Stimulated activated CD8-positive, alpha-beta memory T cell treated with anti-CD3 and anti-CD28 coated beads, Interleukin-7, amount 100 ng/mL, for 4 hours (primary cell): ENCODE measurements at places on chromosomes 6 and 20.

GRCh38 chr6:1091900-1092299, 220.0 kb upstream of the FOXQ1 start:
- no peak for DNase-seq

GRCh38 chr20:52612046-52612632, 360.0 kb upstream of the TSHZ2 start:
- no peak for DNase-seq

GRCh38 chr6:5752391-5752680, 254.4 kb downstream of the NRN1 start:
- DNase-seq, result no peak

- DNase-seq, result no peak
Observed at GRCh38 chr6:79277109-79277508, 42.6 kb upstream of the HMGN3 start.

DNA sequence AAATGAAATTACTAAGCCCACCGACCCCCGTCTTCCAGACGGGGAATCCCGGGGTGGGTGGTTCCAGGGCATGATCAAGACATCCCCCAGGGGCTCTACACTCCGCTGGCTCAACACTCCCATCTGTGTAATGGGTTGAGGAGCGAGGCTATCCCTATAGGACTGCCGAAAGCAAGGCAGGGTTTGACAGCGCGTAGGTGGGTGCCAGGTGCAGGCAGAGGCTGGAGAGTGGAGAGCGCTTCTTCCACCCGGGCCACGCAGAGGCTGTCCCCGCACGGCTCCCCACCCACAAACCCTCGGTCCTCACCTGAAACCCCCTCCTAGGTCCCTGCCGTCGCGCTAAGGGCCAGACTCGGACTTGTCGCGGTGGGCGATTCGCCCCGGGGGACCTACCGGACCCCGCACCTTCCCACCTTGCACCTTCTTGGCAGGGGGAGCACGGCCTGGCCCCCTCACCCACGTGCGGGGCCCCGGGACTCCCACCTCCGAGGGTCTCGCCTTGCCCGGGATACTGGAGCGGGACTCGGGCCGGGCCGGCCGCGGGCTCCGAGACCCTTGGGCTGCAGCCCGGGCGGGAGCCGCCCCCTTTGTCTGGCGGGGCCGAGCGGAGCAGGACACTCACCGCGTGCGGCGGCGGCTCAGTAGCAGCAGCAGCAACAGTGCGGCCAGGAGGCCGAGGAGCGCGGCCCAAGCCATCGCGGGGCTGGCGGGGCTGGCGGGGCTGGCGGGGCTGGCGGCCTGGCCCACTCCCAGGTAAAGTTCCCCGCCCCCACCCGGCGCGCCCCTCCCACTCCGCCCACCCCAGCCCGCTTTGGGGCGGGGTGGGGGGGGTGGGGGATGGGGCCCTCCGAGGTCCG, at the start of gene PTGIS:
Gene PTGIS (minus strand): TSS at position 717 of the 857 bp plus-strand sequence. CDS start 21 bp downstream, at position 696.
- no peak for DNase-seq

DNA sequence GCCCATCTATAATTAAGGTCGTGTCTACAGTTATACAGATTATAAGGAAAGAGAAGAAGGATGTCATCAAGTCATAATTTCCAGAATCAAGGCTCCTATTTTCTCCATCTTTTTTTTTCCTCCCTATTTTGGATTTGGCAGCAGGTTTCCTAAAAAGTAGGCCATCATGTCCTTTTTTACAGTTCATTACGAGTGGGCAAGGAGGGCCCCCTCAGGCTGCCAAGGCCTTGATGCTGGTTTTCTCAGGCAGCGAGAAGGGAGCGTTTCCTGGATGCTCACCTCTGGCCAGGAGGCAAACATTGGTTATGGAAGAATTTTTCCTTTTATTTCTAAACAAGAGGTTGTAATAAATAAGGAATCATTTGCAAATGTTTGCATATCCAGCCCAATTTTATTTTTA, 414.6 kb downstream of the DHX35 start:
- no peak for DNase-seq

DNA sequence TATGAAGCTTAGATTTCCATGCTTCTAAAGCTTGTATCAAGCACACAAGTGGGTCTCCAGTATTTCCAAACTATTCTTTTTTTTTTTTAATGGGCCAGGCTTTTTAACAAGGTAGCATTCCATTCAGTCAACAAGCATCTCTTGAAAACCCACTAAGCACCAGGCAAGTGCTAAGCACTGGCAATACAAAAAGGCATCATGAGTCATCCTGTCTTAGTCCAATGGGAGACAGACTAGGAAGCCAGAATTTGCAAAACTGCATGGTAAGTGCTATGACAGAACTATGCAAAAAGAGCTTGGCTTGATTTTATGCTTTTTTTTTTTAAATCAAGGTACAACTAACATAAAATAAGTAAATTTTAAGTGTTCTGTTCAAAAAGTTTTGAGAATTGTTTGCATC, 109.3 kb upstream of the DST start:
- DNase-seq, result no peak

- DNase-seq, result no peak
Observed at GRCh38 chr6:9532621-9533557, 882.0 kb downstream of the TFAP2A start.

DNA sequence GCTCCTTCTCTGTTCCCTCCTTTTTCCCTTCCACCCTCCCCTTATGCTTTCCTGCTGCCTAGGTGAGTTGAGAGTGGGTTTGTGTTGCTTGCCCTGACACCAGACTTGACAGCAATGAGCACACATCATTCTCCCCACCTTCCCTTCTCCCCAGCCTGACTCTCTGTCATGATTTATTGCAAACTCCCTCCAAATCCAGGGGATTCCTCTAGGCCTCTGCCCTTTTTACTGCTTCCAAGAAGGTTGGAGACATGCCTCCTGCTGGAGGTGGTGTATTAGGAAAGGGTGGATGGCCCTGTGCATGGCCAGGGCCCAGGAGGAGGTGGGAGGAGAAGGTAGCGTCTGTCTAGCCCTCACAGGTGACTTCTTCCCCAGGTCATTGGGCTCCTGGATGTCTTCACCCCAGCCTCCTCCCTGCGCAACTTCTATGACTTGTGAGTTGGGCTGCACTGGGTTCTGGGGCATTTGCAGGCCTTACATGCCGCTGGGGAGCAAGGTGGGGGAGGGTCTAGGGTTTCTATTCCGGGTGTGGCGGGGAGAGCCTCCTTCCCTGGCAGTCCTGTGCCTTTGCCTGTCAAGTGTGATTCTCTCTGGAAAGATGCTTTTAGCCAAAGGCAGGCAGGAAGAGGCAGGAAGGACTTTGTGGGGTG, 2.1 kb downstream of the MAPK13 start:
- DNase-seq, result no peak

DNA sequence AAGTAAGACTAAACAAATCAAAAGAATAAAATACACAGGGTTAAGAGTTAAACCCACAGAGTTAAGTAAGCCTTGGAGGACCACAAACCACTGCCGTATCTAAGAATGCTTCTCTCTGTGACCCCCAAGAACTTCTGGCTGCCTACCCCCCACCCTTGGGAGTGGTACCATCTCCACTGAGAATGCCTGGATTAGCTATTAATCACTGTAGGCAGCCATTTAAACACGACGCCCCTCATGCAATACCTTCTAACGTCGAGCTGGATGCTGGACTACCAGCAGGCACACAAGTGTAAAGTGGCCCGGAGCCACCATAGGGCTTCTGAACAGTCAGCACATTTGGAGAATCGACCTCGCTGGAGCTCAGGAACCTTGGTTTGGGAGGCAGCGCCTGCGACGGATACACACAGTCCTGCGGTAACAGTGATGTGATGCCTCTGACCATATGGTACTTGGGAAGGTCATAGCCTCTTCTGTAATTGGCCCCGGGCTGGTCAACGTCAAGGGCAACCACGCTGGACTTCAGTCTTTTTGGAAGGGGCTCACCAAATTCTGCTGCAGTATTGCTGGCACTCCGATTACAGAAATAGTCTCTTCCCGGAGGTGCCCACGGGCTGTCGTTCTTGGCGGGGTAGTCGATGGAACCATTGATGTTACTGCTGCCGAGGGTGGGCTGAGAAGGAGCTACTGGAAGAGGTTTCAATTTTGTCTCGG, 18.0 kb downstream of the ZNF217 start:
- DNase-seq, result no peak

- no peak for DNase-seq
Observed at GRCh38 chr6:88517737-88518136, 351.6 kb upstream of the CNR1 start.

GRCh38 chr20:10708351-10709185, 34.8 kb upstream of the JAG1 start:
- DNase-seq, result no peak

GRCh38 chr6:111681860-111682259, 76.2 kb upstream of the TRAF3IP2 start:
- no peak for DNase-seq

- DNase-seq, result no peak
Observed at GRCh38 chr6:101626269-101626668, 232.8 kb downstream of the GRIK2 start.

DNA sequence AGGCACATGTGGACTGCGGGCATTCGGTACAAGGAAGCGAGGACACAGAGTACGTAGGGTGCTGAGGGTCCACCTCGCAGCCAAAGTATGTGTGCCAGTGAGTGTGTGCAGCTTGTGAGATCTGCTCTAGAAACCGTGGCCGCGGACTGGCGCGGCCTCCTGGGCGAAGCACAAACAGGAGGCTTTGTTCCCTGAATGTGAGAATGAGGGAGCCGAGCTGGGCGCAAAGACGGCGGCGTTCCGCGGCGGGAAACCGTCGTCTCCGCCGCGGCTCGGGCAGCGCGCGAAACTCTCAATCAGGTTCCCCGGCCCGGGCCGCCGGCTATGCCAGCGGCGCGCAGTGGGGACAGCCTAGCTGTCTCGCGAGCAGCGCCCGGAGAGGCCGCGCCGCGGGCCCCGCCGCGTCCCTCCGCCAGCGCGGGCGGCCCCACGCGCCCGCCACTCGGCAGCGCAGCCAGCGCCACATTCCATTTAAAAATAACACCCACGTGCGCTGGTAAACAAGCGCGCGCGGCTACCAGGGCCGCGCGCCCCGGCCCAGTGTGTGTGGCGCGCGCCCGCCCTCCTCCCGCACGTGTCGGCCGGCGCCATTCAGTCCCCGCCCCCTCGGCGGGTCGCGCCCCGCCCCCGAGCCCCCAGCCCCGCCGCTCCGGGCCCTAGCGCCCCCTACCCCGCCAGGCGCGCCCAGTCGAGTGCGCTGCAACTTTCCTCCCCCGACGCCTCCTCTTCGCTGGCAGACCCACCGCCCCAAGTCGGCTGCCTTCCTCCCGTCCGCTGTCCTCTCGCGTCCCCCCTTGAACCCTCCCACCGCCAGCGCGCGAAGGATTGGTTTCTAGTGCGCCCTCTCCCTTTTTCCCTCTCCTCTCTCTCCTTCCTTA, 3.0 kb upstream of the FOXO3 start:
- DNase-seq, result peak; percentile 80

DNA sequence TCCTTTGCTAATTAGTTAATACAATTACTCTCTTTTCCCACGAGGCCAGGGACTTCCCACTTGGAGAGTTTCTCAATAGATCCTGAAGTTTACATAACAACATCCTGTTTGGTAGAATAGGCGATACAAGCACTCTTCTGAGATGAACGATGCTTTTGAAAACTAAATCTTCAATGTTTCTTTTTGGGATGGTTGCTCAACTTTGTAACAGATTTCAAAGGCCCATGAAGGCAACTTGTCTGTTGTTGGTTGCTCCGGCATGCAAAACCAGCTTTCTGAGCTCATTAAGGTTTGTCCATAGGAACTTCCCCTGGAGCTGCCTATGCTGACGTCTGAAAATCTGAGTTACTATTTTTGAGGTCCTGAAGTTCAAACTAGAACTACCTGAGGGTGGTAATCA, 25.9 kb upstream of the ROS1 start:
- no peak for DNase-seq

- no peak for DNase-seq
Observed at GRCh38 chr6:32086661-32087573, 22.2 kb downstream of the TNXB start.

- no peak for DNase-seq
Observed at GRCh38 chr20:58469616-58470015, 45.6 kb downstream of the APCDD1L start.

DNA sequence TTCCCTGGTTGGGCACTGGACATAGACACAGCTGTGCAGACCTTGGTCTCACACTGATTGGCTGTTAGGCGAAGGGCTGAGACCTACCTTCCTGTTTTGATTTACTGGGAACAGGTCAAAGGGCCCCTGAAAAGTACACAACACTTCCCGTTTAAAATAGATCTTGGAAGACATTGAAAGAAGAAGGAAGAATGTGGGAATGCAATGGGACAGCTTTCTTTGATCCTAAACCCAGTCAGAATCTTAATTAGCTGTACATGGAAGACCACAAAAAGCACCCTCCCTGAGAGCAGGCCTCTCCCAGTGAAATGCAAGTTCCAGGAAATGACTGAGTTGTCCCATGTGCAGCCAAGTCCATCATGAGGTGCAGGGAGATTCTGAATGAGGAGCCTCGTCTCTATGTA, 83.6 kb upstream of the EXOC2 start:
- DNase-seq, result no peak

DNA sequence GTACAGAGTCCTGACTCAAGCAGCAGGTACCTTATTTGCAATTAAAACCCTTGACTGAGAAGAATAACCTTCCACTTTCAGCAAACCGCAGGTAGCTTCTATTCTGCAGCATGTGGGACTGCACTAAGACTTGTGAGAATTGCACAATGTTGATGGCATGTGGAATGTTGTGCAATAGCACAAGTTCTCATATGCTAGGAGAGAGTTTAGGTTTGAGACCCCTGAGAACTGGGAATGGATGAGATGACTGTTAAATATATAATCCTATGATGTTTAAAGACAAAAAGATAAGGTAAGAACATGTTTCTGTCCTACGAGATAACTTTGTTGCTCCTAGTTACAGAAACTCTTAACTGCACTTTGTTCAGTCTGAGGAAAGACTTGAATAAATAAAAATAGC, 194.6 kb downstream of the OTOR start:
- DNase-seq, result no peak

- DNase-seq, result no peak
Observed at GRCh38 chr20:46264391-46265266, 43.7 kb downstream of the CDH22 start.

GRCh38 chr20:16283978-16284377, 289.3 kb downstream of the KIF16B start:
- DNase-seq, result no peak

- DNase-seq, result no peak
Observed at GRCh38 chr6:5085648-5086293, 630 bp downstream of the PPP1R3G start.

- DNase-seq, result no peak
Observed at GRCh38 chr6:82246802-82247504, 591 bp downstream of the IBTK start.

DNA sequence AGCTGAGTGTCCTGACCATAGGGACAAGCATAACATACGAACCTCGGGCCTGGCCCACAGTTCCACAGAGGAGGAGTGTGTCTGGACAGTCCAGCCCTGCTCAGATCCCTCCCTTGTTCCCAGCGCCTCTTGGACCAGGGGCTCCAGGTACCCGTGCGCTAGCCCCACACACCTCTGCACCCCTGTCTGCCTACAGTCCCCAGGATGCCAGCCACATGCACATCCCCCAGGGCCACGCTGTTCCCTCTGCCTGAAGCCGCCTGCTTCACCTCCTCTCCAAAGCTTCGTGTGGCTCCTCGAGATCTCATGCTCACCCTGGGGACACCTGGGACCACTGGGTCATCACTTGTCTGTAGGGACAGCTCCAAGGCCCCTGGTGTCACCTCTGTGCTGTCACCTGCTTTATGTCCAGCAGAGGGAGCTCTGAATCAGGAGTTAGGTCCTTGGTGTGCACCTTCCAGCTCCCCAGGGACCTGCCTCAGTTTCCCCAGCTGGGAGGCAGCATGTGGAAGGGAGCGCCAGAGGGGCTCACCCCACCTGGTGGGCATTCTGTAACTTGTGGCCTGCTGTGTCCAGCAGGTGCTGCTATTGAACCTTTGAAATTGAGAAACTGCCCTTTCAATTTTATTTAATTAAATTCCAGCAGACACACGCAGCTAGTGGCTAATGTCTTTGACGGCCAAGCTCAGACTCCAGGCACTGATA, 7.3 kb upstream of the YTHDF1 start:
- no peak for DNase-seq
